ENCODE measurements at places on chromosomes 3 and 15.

GRCh38 chr3:37640636-37641375 is 220.9 kb upstream of the CTDSPL start:
- no peak for DNase-seq

DNA sequence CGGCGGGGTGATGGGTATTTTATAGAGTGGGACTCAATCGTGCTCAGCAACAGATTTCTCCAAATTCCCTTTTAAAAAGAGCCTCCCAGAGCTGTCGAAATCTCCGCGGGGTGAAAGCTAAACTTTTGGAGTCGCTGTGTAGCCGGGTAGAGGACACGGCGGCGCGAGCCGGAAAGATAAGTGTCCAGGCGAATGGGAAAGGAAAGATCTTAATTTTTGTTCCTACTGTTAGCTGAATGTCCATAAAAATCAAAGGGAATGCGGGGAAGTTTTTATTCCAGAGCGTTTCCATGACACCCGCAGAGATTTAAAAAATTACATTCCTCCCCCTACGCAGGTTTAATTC is 9.1 kb downstream of the EOMES start:
- no peak for DNase-seq

- DNase-seq = no peak
Measured at GRCh38 chr3:60154011-60154410, 1097.2 kb downstream of the FHIT start.

DNA sequence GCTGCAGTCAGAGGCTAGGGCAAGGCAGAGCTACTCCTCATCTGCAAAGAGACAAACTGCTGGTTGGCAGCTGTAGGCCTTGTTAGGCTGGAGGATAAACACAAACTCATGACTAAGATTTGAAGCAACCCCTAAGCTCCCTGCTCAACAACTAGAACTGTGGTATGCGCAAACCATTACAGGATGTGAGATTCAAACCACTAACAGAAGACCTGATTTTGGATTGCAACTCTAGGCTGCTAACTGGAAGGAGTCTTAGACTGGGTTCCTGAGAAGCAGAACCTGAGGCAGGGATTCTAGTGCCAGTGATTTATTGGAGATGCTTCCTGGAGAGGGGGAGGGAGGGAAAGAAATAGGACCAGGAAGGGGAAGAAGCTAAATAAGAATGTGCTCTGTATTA is 22.5 kb downstream of the CCR4 start:
- DNase-seq = no peak

DNA sequence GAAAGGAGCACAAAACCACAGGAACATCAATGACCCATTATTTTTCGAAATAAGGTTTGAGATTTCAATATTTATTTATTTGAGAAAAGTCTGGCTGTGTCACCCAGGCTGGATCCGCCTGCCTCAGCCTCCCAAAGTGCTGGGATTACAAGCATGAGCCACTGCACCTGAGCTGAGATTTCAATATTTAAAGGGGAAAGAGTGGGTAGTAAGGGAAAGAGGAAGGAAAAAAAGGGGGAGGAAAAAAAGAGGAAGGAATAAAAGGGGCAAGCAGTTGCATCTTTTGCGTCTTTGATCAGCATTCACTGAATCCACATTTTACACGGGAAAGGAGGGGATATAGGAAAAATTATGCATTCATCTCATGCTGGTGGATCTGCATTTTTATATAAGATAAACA is 47.4 kb downstream of the ERICH6 start:
- no peak for DNase-seq

GRCh38 chr15:83207660-83208366 is at the start of gene HDGFL3:
TSS of gene HDGFL3 (minus strand) at chr15:83207823. CDS start at chr15:83207414, 409 bp downstream.
- DNase-seq = no peak

GRCh38 chr15:36363335-36363734 is 216.1 kb upstream of the CDIN1 start:
- no peak for DNase-seq

- DNase-seq = no peak
Measured at GRCh38 chr15:74608786-74609185, 6.8 kb upstream of the CLK3 start.

DNA sequence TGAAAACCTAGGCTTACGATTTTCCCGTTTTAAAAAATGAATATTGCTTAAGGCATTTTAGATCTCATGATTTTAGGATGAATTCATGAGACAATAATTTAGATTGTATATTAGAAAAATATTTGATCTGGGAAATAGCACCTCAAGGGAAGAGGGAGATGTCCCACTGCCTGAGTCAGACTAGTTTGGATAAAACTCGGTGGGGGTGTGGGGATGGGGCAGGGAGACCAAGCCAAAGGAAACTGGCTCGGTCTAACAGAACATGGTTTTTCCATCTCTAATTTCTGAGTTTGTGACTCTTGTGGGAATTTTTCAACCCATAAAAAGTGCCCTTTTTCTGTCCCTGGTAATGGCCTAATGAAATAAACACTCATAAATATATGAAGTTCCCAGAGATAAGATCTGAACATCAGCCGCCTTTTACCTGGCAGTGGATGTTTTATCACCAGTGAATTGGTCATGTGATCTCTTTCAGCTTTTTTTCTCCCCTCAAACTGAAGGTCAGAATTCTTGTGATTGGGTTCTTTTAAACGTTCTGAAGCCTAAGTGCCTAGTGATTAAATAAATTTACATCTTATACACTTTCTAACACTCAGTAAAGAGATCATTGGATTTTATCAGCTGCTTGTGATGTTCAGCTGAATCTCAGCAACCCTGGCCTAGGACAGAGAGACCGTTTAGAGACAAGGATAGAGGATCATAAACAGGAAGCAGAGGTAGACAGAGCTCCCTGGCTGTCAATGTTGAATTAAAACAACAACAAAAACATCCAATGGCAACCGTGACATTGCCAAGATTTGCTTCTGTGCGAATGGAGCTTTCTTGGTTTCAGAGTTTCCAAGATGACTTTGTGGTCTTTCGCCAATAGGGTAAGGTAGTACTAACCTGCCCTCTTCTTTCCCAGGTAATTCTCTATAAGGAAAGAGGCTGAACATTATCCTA is 1038.2 kb downstream of the MCTP2 start:
- DNase-seq = no peak

- no peak for DNase-seq
Measured at GRCh38 chr3:187533797-187534196, 136.4 kb downstream of the SST start.

DNA sequence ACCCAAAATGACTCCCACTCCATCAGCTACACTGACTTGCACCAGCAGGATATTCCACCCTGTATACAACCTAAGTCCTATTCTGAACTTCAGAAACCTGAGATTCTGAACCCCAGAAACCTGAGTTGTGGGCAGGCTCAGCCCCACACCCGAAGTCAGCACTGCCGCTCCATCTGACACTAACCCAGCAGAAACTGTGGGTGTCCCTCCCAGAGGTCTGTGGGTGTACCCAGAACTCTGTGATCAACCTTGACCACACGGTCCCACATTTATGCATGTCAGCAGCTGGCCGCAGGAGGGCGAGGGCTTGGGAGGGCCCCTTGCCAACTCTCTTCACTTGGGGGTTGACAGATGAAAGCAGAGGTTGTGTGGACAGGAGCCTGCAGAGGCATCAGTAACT is 9.3 kb downstream of the OXTR start:
- no peak for DNase-seq

GRCh38 chr3:72907731-72908620 is 20.1 kb downstream of the GXYLT2 start:
- DNase-seq = no peak

- no peak for DNase-seq
Measured at GRCh38 chr3:9147896-9148266, 101.6 kb downstream of the SRGAP3 start.

- DNase-seq = no peak
Measured at GRCh38 chr15:75347222-75348033, 589 bp downstream of the NEIL1 start.

- DNase-seq = no peak
Measured at GRCh38 chr3:130088061-130088460, 6.4 kb downstream of the ALG1L2 start.

- DNase-seq = no peak
Measured at GRCh38 chr3:114128826-114129225, 50.0 kb downstream of the DRD3 start.

DNA sequence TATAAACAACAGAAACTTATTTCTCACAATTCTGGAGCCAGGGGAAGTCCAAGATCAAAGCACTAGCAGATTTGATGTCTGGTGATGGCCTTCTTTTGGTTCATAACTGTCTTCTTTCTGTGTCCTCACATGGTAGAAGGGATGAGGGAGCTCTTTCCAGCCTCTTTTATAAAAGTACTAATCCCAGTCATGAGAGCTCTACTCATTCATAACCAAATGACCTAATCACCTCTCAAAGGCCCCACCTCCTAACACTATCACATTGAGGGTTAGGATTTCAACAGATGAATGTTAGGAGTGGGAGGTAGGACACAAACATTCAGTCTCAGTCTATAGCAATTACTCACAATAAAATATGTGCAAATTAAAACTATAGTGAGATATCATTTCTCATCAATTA is 50.1 kb upstream of the UBE2E2 start:
- DNase-seq = no peak

DNA sequence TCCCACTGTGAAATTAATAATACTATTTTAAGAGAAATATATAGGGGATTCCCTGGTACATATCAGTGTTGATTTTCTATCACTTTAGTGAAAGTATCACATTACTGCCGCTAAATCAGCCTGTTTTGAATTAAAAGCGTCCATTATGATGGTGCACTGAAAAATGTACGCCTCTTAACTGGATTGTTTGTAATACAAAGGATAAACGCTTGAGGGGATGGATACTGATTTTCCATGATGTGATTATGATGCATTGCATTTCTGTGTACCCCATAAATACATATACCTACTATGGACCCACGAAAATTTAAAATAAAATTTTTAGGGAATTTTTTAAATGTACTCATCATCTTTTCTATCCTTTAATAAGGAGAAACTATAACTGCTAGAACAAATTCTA is 478.6 kb downstream of the MAGI1 start:
- no peak for DNase-seq

- DNase-seq = no peak
Measured at GRCh38 chr3:52366527-52366926, 50.4 kb downstream of the DNAH1 start.

- DNase-seq = no peak
Measured at GRCh38 chr15:40471808-40472150, 995 bp downstream of the CHST14 start.

DNA sequence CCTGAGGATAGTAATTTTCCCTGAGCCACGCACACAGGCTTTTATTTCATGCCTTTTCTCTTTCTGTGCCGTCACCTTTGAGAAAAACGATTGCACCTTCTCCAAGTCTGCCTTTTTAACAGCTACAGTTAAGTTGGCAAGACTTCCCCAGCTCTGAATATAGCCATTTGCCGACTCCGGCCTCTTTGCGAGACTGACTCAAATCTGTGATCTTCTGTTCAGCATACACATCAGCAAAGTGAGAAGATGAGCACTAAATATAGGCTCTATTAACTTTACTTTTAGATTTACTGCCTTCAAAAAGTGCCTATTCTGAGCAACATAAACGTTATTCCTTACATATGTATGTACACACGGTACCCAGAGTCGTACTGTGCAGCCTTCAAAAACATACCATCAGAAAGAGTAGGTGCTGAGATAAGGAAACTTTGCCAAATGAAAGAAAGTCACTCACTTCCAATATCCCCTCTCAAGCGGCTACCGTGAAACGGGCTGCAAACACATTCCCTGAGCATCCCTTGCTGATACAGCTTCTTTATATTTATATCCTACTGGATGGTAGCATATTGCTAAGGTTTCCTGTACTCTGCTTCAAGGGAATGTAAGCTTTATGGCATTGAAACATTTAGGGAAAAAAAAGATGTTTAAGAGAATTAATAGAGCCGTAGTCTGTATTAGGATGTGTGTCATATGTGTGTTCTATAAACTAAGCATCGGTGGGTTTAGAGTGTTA is 283.3 kb upstream of the TPRG1 start:
- DNase-seq = no peak

GRCh38 chr3:50666837-50667236 is 7.9 kb upstream of the DOCK3 start:
- no peak for DNase-seq

GRCh38 chr3:111584744-111585143 is 10.4 kb downstream of the ZBED2 start:
- DNase-seq = no peak
